Stimulated activated CD8-positive, alpha-beta memory T cell treated with anti-CD3 and anti-CD28 coated beads, Interleukin-4, amount 100 ng/mL, for 1 hour (primary cell): ENCODE measurements at places on chromosomes 6 and 20.

DNA sequence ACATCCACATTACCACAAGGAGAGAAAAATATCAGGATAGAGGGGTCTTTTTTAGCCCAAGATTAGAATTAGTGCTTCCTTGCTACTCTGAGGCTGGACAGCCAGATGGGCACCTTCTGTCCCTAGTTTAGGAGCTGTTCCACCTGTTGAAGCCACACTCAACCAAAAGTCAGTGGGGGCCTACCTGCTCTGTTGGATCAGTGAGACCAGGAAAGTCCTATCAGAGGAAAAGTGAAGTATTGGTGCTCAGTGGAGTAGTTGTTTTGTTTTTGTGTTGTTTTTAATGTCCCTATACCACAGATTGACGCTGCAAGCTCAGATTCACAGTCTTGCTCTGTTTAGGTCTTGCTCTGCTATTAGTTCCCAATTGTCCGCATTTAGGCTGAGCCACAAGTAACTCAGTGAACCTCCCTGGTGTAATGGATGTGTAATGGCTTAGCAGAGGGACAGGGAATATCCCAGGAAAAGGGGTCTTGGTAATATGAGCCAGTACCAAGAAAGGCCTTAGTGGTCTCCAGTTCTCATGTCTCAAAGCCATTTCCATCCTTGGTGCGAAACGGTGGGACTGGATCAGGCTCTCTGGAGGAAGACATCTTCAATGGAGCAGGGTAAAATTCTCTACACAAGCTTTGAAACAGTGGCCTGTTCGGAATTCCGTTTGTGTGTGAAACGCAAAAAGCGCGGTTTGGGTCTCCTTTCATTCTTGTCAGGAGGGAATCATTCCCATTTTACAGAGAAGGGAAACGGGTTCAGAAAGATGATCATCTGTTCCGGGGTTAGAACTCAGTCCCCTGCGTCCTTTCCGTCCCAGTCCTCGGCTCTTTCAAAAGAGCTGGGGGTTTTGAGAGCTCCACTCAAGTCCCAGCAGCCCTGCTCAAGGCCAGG is 631 bp upstream of the PABPC1L start:
- no peak for DNase-seq

DNA sequence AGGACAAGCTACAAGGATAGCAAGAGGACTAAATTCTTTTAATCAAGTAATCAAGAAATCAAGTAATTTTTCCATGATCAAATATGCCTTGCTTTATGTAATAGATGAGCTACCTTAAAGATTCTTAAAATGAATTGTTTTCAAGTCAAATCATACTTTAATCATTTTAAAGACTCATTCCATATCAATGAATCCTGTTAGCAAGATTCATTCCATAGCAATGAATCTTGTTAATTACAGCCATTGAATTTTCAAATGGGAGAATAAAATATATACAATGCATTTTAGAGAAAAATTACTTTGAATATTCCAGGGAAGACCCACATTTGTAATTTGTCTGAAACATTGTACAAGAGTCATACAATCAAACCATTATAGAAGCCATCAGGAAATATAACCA is 145.7 kb downstream of the RFX6 start:
- no peak for DNase-seq

DNA sequence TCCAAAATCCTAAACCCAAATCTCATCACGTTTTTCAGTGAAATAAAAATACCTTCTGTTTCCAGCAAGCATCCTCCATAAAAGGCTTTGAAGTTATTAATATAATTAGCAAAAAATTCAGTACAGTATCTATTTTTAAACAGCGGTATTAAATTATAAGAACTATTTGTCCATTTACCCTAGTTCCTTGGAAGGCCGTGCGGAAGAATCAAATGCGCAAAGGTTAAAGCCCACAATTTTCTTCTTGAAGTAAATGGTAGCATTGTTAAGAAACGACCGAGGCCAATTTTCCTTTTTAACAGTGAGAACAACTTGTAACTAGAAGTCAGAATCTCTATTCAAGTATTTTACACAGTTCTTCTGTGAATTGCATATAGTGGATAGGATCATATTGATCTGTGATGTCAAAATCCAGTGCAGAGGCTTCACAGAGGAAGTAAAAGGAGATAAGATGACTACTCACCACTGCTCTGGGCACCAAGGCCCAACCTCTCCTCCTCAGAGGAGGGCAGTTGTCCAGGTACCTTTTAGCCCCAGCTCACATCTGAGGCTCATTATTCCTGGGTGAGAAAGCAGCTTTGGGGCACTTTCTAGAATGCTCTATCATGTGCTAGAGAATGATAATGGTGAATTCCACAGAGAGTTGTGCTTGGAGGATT is 36.3 kb downstream of the TNFAIP3 start:
- DNase-seq = no peak

GRCh38 chr20:20188647-20189046 is 136.3 kb downstream of the CFAP61 start:
- DNase-seq = no peak

GRCh38 chr6:165744555-165745228 is 81.7 kb upstream of the PDE10A start:
- no peak for DNase-seq

GRCh38 chr6:33828764-33829731 is 25.2 kb upstream of the MLN start:
- no peak for DNase-seq
